ENCODE measurements at places on chromosomes 13 and 19.

DNA sequence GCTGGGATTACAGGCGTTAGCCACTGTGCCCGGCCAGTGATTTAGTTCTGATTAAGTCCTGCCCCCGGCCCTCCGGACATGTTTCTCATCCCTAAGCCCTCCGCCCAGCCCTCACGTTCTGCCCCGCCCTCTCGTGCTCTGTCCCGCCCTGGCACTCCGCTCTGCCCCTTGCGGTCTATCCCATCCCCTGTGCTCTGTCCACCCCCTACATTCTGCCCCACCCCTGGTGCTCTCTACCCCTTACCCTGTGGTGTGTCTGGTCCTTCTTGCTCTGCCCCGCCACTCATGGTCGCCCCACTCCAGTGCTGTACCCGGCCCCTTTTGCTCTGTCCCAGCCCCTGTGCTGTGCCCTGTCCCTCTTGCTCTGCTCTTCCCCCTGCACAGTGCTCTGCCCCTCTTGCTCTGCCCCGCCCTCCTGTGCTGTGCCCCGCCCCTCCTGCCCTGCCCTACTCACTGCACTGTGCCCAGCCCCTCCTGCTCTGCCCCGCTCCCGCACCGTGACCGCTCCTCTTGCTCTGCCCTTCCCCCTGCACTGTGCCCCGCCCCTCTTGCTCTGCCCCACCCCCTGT is 3.0 kb downstream of the GTPBP3 start:
- no peak for DNase-seq

DNA sequence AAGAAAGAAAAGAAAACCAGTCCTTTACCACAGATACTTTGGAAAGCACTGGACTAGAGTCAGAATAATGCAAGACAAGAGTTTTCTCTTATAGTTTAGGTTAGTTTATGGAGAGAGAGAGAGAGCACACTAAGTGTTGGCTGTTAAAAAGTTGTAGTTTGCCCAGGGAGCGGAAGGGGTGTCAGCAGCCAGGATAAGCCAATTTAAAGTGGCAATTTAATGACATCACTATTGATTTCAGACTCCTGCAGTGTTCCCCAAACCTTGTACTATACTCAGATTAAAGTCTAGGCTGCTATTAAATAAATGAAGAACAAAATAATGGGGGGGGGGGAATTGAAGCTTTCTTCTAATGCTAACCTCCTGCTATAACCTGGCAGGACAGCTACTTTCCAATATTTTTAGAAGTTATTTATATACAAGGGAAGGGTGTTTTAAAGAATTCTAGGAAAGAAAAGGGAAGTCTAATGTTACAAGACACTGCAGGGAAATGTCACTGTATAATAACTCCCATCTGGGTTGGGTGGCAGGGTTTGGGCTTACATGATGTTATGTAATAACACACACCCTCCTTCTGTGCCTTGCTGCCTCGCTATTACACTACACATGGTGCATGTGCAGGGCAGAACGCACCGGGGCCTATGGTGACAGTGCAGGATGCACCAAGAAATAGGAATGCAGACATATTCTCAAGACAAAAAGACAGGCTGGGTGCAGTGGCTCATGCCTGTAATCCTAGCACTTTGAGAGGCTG is 19.9 kb downstream of the TPT1 start:
- no peak for DNase-seq

DNA sequence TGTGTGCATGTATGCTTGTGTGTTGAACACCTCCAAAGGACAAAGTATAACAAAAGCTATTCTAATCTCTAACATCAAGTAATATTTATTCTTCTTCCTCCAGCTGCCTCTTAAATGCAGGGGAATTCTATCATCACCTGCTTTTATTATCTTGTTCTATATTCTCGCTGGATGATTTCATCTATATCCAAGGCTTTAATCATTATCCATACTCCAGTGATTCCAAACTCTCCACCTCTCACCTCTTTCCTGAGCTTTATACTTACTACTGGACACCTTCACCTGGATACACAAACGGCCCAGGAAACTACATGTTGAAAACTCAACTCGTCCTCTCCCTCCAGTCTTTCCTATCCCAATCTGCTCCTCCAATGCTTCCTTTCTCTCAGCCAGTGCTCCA is 418.6 kb downstream of the KLF5 start:
- DNase-seq: no peak

DNA sequence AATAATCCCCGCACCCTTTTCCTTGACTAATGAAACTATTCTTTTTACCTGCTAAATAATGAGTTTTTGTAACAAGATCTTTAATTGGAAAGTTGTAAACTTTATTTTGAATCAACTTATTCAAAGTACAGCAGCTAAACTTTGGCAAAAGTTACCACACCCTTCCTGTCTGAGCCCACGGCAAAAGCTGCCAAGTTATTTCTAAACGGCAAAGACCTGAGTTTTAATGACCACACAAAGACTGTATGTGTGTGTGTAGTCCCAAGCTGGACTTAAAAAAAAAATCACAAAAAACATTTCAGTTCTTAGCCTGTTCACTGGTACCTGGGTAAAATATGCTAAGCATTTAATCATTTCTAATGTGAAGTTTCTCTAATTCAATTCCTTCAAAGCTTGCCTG is 60.7 kb downstream of the ZAR1L start:
- no peak for DNase-seq

- no peak for DNase-seq
These were observed 61.0 kb upstream of the SHISA2 start for GRCh38 chr13:26112843-26113242.

GRCh38 chr19:5588906-5589676 is 21.3 kb upstream of the TINCR start:
- DNase-seq: no peak

DNA sequence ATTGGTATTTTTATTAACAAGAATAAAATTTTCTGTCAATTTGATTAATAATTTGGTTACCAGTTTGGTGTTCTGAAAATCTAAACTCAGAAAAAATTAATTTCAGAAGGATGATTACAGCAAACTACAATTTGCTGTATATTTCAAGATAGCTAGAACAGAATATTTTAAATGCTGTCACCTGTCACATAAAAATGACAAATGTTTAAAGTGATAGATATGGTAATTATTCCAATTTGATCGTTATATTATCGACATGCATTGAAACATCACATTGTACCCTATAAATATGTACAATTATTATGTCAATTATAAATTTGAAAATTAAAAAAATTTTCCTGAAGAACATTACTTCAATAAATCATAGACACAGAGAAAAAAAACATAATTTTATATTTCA is 56.9 kb upstream of the SLITRK5 start:
- DNase-seq: no peak

DNA sequence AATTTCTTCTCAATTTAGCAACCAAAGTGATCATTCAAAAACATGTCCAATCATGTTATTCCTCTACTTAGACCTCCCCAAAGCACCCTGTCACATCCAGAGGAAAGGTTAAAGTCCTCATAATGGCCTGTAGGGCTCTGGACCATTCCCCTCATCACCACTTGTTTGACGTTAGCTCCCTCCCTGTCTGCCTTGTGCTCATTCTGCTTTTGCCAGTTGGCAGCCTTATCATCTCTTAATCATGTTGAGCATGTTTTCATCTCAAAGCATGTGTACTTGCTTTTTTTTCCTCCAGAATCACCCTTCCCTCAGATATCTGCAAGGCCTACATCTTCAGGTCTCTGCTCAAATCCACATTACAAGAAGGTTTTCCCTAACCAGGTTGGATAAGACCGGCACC is 25.9 kb downstream of the UBAC2 start:
- no peak for DNase-seq

- no peak for DNase-seq
These were observed 241.8 kb downstream of the PCCA start for GRCh38 chr13:100330662-100331061.

- DNase-seq: no peak
These were observed 11.4 kb downstream of the ZIC2 start for GRCh38 chr13:99992949-99993351.

DNA sequence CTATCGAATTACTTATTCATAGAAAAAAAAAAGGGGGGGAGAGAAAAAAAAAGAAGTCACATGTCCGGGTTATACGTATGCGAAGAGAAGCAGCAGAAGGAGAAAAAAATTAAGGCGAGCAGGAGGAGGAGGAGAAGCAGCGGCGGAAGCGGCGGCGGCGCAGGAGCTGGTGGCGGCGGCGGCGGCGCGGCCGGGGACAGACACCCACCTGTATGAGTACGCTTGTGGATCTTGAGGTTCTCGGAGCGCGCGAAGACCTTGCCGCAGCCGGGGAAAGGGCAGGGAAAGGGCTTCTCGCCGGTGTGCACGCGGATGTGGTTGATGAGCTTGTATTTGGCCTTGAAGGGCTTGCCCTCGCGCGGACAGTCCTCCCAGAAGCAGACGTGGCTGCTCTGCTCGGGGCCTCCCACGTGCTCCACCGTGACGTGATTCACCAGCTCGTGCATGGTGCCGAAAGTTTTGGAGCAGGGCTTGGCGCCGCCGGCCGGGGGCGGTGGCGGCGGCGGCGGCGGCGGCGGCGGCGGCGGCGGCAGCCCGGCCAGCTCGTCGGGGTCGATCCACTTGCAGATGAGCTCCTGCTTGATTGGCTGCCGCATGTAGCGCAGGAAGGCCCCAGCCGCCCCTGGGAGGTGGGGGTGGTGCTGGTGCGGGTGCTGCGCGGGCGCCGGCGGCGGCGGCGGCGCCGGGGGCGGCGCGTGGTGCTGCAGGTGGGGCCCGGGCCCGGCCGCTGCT is 1.5 kb downstream of the ZIC5 start:
- DNase-seq: no peak

DNA sequence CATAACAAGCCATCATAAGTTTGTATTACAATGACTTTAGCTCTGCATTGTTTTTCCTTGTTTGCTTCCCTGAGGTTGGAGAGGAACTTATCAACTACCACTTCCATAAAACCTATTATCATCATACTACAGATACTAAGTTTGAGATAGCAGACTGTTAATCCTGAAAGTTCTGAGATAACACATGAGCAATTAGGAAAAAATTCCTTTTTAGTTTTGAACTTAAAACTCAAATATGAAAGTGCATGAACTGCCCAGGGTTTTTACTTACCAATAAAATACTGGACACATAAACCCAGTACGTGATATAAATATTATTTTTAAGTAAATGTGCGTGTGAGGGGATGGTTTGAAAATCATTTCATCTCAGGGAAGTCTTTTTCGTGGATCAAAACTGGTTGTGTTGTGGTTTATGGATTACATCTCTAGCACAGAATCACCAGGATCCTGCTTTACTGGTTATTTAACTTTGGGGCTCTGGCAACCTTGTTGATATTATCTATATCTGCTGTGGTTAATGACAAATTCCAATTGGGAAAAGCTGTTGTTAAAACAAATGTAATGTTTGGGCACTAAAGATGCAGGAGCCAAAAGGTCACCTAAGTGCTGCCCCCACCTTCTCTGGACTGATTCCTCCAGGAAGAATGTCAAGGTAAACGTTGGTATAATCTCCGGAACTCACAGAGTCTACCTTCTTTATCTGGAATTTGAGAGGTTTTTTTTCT is 12.4 kb downstream of the CDX2 start:
- DNase-seq: no peak

DNA sequence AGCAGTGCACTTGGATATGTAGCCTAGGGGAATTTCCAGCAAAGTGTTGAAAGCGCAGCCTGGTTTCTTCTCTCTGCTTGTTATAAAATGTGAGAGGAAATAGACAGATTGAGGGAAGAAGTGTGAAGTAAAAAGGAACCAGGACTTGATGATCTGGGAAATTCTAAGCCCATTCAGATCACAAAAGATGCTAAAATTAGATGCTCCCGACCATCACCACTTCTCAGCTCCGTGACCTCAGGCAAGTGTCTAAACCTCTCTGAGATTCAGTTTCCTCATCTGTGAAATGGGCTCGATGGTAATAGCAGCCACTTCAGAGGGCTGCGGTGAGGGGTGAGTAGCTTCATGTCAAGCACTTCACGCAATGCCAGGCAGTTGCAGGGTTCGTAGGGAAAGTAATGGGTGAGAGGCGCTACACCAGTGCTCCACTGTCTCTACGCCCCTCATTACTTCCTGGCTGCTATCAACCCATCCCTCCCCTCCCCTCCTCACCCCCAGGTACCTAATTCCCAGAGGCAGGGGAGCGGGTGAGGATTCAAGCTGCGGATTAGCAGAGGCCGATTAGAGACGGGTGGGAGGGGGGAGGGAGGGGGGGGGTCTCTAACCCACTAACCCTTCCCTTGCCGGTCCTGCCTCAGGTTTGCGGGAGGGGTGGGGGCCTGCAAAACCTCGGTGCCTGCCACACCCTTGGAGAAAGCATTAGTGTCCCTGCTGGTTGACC is 9.0 kb upstream of the NFIC start:
- no peak for DNase-seq

DNA sequence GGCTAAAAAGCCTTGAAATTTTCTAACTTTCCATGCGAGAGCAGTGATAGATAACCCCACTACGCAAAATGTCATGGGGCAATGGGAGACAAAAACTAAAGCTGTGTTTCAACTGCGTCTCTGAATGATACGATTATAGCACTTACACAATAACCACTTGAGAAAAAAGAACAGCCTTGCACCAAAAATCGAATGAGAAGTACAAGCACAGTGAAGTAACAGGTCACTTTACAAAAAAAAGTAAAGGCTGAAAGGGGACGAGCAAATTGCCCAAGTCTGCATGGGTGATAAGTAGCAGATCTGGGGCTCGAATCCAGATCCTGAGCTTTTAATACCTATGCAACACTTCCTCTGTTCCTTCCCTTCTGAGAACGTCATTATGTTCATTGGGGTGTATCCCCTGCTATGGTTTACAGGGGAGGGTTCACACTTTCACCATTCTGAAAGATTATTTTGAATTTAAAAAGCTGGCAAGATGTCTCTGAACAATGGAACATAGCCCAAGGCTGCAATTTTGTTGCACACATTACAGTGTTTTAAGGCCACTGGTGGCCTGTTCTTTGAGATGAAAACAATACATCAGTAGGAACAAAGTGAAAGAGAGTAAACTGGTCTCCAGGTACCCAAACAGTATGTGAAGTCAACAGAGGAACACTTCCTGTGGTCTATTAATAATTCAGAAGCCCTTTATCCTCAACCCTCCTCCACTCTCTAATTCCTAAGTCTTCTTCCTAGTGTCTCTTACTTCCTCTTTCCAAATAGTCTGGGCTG is 3.2 kb downstream of the CPB2 start:
- DNase-seq: no peak

DNA sequence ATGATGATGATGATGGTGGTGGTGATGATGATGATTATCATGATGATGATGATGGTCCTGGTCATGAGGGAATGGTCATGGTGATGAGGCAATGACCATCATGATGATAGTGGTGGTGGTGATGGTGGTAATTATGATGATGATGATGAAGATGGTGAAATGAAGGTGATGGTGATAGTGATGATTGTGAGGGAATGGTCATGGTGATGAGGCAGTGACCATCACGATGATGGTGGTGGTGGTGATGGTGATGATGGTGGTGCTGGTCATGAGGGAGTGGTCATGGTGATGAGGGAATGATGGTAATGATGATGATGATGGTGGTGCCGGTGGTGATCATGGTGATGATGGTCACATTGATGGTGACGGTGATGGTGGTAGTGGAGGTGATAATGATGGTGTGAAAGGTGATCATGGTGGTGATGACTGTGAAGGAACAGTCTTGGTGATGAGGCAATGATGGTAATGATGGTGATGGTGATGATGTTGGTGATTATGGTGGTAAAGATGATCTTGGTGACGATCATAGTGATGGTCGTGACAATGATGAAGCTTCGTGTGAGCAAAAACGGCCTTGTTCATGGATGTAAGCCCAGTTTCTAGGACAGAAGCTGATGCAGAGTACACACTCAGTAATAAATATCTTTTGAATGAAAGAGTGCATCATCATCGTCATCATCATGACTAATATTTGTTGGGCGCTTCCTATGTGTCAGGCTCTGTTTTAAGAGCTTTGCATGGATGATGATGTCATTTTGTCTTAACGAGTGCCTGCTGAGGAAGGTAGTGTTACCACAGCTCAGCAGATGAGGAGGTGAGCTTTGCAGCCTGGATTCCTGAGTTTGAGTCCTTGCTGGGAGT is 17.3 kb downstream of the SBK2 start:
- no peak for DNase-seq
